ENCODE measurements at places on chromosomes 1 and 21. TPM values are rescaled to one million over a fixed set of nuclear protein-coding genes. Genes with fewer than 3 reads are reported as not detected.

PRKCZ gene
- total RNA-seq: 97.6 TPM

ADGRL2 gene
- 97.9 TPM for total RNA-seq

SLC35F3 gene
- total RNA-seq: 0.41 TPM

NCMAP gene
- 9.2 TPM for total RNA-seq

RBP7 gene
- 8.5 TPM for total RNA-seq

DNA sequence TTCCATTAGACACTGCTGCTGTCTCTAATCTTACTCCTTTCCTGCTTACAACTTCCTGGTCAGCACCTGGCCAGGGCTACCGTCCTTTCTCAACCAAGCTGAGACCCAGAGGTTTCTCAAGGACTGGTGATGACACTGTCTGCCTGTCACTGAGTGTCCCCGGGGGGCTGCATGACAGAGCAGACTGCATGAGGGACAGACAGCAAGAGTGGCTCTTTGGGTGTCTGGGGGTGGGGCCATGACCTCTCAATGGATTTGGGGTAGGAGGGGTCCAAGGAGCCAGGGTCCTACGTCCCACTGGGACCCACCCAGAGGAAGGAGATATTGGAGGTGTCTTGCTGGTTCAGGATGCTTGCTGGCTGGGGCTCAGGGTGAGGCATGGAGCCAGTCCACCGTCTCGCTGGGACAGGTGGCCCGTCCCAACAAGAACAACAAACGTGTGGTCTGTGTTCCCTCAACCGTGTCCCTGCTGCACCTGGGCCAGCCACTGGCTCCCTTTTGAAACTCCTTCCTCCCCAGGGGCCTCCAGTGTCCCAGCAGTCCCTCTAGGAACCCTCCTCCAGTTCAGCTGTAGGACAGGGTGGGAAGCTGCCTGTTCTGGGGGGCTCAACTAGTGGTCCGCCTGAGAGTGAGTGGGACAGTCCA lies 344.6 kb upstream of the AJAP1 start:
- no peak overlapping the region for H3K4me3 ChIP-seq
- H3K36me3 ChIP-seq: no peaks in the 10 kb centered on the region
- no peak overlapping the region for H3K27ac ChIP-seq

DNA sequence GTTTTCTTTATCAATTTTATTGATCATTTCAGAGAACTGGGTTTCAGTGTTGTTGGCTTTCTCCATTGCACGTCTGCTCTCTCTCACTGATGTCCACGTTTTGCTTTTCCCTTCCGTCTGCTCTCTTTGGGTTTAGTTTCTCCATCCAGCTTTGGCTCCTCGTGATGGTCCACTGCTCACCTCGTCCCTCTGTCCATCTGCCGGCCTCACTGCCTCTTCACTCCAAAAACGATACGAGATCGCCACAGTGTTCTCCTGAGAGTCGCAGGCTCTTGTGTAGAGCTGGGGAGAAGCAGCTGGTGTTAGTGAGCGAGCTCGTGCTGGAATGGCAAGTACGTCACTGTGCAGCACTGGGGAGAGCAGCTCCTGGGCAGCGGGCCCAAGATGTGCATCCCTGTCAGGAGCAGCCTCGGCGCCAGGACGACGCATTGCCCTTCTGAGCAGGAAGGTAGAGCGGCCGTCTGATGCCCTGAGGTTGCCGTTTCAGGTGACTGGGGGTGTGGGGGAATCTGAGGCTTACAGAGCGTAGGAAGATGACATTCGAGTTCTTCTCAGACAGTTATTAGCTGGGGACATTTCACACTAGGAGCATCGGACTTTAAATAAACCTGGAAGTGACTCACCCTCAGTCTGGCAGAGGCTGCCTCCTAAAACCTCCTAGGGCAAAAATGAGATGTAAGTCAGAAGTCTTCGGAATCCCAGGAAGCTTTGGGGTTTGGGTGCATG lies 31.4 kb upstream of the PCBP3 start:
- H3K36me3 ChIP-seq: no peaks in the 10 kb centered on the region
- peaks cover 37% of the 10 kb centered on the region for H3K27me3 ChIP-seq
- no peaks in the 10 kb centered on the region for H3K4me1 ChIP-seq
- DNase-seq: no peak
- H3K4me3 ChIP-seq: no peak overlapping the region
- H3K27ac ChIP-seq: no peak overlapping the region

GRCh38 chr1:23577056-23578004 lies 18.0 kb upstream of the ID3 start:
- no peak for DNase-seq
- no peak overlapping the region for H3K4me3 ChIP-seq
- H3K4me1 ChIP-seq: peaks cover 38% of the 10 kb centered on the region
- H3K27ac ChIP-seq: peak overlapping the region; percentile 72
- H3K27me3 ChIP-seq: no peaks in the 10 kb centered on the region

GRCh38 chr1:221794079-221794670 lies 52.3 kb upstream of the DUSP10 start:
- no peaks in the 10 kb centered on the region for H3K27me3 ChIP-seq
- no peak overlapping the region for H3K4me3 ChIP-seq
- no peak for DNase-seq
- no peak overlapping the region for H3K27ac ChIP-seq

Data from lower lobe of right lung (tissue), 2 donors.